ENCODE measurements at places on chromosomes 7 and 10.

DNA sequence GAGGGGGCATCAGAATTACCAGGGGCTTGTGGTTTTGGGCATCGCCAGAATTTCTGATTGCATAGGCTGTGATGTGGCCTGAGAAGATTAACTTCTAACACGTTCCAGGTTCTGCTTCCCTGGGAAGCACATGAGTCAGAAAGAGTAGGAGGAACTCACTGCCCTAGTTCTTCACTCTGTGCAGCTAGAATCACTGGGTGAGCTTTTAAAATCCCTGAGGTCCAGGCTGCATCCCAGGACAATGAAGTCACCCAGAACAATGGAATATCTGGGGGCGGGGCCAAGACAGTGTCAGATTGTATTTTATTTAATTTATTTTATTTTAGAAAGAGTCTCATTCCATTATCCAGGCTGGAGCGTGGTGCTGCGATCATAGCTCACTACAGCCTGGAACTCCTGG lies 636.5 kb downstream of the CALN1 start:
- DNase-seq, result no peak

DNA sequence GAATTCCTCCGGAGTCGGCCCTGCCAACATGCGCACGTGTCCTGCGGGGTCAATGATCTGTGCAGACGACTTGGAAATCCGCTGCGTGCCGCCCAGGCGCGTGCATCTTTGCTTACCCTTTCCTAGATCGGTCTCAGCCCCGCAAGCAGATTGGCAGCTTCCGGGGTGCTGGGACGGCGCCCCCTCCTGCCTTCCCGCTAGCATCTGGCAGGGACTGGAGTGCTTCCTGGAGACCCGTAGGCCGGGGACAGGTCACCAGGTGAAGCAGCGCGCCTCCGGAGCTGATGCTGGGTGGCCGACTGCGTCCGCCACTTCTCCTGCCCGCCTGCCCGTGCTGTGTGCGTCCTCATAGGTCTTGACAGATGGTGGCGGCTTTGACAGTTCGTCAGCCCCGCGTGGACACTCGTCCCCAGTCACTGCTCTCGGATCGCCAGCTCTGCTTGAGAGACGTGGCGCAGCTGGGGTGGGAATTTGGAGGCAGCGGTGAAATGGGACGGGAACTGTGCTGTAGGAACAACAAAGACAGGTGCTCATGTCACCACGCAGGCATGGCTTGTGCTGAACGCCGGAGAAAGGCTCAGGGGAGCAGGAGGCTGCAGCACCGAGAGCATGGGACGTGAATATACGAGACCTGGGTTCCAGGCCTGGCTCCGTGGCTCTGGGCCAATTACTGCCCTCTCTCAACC lies 21.9 kb upstream of the KCNK18 start:
- no peak for DNase-seq

- DNase-seq, result no peak
These were observed 65.9 kb downstream of the PAX2 start for GRCh38 chr10:100811261-100811660.

GRCh38 chr10:93601146-93601773 lies at the start of gene RBP4:
Gene RBP4, minus strand, starts transcription at chr10:93601235. Its CDS starts 207 bp downstream, at chr10:93601028.
- no peak for DNase-seq

DNA sequence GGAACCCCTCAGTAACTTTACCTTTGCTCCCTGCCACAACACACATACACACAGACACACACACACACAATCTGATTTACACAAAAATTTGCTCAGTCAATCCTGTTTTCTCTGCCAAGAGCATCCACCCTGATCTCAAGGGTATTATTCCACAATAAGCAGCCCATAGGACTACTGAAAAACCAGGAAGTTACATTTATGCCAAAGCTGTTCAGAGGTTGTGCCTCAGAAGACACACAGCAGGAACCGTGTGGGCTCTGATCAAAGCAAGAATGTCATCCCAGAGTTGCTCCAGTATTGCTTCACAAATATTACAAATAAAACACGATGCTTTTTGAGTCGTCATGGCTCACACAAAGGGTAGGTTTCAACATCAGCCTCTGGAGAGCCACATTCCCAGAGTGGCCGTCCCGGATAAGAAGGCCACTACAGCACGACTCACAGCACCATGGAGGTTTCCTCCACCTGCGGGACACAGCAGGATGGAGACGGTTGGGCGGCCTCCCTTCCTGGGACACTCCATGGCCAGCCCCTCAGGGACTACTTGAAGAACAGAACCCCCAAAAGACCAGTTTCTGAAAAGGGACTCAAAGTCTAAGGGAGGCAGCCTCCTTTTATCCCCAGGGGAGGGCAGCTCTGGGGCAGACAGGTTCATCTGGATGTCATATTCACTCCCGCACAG lies 1.6 kb downstream of the AIFM2 start:
- DNase-seq, result no peak

DNA sequence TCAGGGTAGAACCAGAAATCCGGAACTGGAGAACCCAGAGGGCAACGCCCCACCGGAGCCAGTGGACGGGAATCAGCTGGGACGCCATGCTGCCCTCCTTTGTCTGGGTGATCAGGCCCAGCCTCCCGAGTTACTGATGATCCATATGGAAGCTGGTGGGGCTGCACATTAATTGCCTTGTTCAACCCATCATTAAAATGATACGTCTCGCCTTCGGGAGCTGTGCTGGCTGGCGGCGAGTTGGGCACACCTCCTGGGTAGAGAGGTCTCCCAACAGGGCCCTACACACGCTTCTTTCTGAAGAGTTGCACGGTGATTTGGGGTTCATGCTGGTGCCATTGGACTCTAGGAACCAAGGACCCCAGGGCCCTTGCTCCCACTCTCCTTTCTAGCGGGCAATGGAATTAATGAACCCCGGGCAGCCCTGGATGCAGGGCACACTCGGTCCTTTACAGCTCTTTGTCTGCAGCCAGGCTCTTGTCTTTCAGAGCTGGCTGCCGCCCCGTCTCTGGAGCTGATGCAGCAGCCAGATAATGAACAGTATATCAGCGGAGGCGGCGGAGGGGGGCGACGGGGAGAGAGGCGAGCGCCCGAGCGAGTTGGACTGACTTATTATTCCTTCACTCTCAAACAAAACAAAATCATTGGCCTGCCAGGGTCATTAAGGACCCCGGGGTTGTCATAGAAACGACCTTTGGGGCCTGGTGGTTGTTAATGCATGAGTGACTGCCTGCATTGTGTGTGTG lies 412.2 kb upstream of the ZMIZ1 start:
- no peak for DNase-seq

DNA sequence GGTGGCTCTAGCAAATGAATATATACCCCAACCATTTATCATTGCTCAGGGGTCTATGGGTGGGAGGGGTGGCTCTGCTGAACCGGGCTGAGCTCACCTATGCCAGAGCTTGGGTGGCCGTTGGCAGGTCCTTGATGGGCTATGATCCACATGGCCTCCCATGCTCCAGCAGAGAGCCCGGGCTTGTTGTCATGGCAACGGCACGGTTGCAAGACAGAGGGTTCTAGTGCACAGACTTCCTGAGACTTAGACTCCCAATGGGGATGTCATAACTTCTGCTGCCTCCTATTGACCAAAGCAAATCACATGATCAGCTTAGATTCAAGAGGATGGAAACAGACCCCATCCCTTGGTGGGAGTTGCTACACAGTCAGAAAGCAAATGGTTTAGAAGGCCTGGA lies 36.4 kb upstream of the CARD11 start:
- DNase-seq, result no peak
